ENCODE measurements at places on chromosomes 4 and X.
A peak's percentile ranks its signal among the peaks of the same experiment; 100 is the strongest.

DNA sequence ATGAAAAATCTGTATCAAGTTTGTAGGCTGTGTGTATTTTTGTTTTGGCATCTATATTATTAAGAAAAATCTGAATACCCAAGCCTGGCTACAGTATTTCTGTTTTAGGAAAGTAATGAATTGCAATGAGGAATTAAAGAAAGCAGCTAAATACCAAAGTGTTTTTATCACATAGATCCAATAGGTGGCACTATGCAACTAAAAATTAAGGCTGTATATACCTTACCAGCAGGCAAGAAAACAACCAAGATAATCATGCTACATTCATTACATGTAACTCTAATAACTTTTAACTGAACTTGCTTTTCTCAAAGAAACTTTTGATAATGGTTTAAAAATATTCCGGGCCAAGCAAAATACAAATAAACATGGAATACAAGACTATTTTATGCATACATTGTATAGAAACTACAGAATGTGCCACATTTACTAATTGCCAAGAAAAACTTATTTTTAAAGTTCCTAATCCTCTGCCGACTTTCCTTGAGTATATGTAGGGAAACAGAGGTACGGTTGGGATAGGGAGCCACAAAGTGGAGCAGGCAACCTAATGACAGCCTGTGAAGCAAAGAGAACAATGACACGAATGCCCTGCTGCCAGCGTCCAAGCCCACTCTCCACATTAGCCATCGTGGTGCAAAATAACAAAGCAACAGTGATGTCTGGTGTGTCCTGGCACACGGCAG lies 63.7 kb downstream of the SEC24D start:
- no peak for DNase-seq

GRCh38 chr4:164482758-164483157 lies 271.2 kb upstream of the SMIM31 start:
- no peak for DNase-seq

GRCh38 chr4:129415004-129415403 lies 319.1 kb downstream of the C4orf33 start:
- no peak for DNase-seq

GRCh38 chr4:104416725-104417356 lies 77.9 kb downstream of the CXXC4 start:
- no peak for DNase-seq

- no peak for DNase-seq
These were observed 116.1 kb downstream of the MAPK10 start for GRCh38 chr4:86243750-86244149.

GRCh38 chr4:171896426-171896825 lies 83.2 kb downstream of the GALNTL6 start:
- no peak for DNase-seq

GRCh38 chr4:150173432-150173861 lies 95.2 kb downstream of the DCLK2 start:
- no peak for DNase-seq

DNA sequence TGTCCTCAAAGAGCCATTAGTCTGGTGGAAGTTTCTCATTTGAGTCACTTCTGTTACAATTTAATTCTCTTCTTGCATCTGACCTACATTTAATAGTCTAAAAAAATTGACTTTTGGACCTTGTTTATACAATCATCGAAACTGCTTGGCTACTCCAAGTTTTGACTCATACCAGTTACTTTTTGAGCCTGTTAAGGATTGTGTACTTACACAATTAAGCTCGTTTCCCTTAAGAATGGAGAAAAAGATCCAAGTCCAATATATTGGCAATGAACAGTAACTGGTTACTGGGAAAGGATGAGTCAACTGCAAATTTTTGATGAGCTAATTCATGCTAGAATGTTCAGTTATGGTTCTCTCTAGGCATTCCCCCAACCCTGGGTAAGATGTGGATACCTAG lies 58.2 kb downstream of the DCX start:
- DNase-seq = no peak

- DNase-seq = no peak
These were observed 121.6 kb upstream of the TRIM2 start for GRCh38 chr4:153082322-153083301.

DNA sequence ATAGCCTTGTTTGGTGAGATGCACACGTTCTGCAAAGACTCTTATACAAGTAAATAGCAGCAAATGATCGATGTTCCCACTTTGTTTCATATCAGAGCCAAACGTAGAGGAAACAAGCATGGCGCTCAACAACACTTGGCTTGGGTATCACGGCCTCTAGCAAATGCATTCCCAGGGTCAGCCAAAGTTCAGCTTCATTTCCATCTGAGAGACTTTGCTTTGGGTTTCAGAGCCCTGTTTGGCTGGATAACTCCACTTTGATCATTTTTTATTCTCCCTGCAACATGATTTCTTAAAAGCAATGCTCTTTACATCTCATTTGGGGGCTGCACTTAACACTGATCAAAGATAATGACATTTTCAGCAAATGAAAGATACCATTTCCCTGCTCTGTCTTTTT lies 199.2 kb upstream of the FAM9B start:
- no peak for DNase-seq

DNA sequence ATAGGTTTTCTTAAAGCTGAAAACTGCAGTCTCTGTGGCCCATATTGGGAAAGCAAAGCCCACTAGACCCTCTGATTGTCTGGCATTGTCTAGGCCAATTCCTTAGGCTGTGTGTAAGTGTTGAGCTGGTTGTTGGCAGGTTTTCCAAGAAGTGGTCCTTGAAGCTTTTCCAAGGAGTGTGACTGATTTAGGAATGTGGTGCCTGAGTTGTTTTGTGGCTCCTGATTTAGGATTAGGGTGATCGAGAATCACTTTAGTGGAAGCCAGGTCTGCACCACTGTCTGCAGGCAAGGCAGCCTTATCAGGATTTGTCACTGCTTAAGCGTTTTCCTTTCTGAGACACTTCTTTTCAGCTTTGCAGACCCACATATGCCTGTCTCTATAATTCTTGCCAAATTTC lies 339.0 kb upstream of the DDX53 start:
- no peak for DNase-seq

- no peak for DNase-seq
These were observed 15.6 kb upstream of the CLDN24 start for GRCh38 chr4:183337833-183338232.

- DNase-seq = no peak
These were observed 22.9 kb downstream of the SH3TC1 start for GRCh38 chr4:8221985-8222384.

DNA sequence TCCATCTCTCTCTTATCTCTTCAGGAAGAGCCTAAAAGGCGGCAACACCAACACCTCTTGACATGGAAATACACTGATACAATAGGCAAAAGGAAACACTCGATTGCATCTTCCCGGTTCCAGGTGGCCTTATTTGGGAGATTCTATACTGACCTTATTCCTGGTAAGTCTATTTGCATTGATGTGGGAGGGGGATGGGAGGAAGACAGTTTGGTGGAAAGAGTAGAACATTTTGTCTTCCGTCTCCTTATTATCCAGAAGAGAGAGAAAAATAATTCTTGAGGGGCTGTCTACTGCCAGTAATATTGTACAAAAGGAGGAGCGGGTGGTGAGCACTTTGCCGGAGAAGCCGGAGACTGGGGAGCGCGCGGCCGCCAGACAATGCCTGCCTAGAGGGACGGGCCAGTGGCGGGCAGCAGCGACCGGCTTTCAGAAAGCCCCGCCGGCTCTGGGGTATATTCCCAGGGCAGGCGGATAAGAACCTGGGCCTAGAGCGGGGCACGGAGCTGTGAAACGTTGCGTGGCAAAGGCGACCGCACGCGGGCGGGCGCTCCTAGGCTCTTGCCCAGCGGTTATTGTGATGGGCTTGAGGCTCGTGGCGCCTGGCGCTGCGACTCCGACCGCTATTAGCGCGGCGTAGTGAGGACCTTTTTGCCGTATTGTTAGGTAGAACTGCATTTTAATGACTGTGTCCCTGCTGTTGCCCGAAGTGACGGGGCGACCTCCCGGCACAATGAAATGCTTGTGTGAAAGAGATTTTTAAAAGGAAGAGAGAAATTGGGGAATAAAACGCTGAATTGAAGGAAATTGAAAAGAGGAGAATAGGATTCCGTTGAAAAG lies 518 bp downstream of the PRDM8 start:
- DNase-seq = no peak

DNA sequence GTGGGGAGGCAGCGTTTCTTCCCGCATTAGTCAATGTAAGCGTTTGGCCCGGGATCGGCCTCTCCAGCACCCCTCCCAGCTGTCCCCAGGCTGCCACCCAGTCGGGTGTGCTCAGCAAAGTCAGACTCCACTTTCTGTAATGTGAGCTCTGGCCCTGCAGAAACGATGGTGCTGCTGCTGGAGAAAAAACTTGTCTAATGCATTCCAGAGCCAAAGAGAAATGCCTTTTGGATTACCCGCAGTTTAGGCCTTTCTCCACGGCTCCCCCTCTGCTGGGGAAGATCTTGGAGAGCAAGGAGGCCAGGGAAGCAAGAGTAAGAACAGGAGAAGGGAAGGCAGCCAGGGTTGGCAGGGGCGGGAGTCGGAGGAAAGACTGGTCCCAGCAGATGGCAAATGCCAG lies 55.2 kb downstream of the ELF4 start:
- no peak for DNase-seq

- no peak for DNase-seq
These were observed 55.9 kb downstream of the C4orf51 start for GRCh38 chr4:145735827-145736226.

GRCh38 chr4:163592212-163592611 lies 97.7 kb downstream of the TMA16 start:
- no peak for DNase-seq

- DNase-seq = peak; percentile 4
These were observed 909 bp upstream of the SLAIN2 start for GRCh38 chr4:48340276-48340964.

GRCh38 chr4:48247142-48247877 lies 22.3 kb downstream of the TEC start:
- no peak for DNase-seq

GRCh38 chr4:143375326-143376073 lies 38.8 kb downstream of the GAB1 start:
- no peak for DNase-seq

DNA sequence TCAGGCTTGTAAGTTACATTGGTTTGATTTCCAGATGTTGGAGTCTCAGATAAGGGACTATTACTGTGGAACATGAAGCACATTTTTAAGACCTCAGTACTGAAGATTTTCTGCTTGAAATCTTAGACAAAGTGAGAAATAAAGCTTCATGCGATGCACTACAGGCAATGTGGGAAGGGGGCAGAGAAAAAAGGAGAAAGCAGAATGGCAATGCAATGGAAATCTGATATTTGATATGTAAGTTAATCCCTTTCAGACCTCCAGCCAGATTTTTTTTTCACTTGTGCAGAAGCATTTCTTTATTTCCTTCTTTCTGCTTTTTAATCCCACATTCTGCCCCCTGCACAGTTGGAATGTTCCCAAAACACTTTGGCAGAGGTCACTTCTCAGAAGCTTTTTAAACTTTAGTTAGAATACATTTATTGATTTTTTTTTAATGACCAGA lies 174.3 kb downstream of the ADGRL3 start:
- DNase-seq = no peak

DNA sequence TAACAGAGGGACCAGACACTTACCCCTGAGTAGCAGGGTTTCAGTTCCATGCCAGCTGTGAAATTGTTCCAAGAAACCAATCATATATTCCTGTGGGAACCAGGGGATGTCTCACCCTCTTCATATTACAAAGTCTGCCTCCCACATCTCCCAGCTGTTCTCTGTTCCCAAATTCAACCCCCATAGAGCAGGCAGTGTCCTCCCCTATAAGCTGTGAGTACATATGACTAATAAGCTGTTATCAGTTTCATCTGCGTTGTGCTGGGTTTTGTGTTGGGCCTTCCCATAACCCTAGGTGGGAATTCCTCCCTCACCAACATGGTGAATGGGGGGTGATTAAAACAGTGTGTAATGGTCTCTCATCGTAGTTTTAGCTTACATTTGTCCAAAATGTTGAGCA lies 41.0 kb downstream of the CEP44 start:
- DNase-seq = no peak

DNA sequence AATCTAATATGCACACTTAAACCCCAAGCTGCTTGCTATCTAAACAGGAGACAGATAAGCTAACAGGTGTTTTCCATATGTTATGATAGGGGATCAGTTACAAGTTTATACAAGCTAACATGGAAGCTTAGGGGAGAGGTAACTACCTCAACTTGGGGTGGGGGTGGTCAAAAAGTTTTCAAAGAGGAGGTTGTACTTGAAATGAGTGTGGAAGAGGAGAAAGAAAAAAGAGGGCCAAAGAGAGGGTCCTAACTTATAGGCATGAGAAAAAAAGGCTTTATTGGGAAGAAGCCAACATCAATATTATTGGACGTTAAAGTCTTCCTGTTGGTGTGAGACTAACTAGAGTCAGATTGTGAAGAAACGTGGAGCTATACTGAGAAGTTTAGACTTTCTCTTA lies 205.9 kb downstream of the NDST4 start:
- no peak for DNase-seq

GRCh38 chr4:41652971-41653370 lies 95.6 kb downstream of the PHOX2B start:
- DNase-seq = no peak

DNA sequence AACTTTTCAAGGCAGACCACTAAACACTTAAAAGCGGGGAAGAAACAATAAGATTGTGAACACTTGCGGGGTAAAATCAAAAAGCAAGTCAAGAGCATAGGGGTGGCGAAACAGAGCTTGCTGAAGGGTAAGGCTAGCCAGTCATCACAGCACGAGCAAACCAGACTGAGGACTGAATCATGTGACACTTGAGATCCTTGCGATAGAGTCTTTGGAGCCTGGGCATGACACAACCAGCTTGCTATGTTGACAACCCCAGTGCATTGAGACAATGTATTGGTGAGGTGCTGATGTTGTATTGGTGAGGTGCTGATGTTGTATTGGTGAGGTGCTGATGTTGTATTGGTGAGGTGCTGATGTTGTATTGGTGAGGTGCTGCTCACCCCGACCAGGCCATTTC lies 72.3 kb downstream of the SLIT2 start:
- no peak for DNase-seq

DNA sequence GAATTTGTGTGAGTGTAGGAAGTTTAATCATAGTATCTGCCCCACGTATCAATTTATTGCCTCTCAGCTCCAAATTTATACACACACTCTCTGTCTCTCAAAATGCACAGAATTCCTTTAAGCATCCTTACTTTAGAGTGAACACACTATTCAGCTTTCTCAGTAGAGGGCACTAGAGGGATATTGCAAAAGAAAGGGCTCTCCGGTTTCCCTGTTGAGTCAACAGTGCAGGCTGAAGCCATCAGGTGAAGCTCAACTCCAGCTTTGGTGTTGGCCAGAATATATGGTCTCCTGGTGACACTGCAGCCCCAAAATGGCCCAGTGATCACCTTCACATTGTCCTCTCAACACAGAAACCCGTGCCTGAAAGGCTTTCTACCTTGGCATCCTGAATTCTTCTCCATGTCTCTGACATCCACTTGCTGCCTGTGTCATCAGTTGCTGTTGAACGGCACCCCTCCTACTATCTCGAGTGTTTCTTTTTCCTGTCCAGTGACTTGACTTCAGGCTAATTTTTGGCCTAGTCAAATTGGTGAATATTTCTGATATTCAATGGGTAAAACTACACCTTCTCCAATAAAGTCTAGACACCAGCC lies 670.5 kb downstream of the GABRG1 start:
- no peak for DNase-seq

All from T-helper 1 cell (primary cell).